ENCODE measurements at places on chromosomes 5 and 9.
A peak's percentile ranks its signal among the peaks of the same experiment; 100 is the strongest.

DNA sequence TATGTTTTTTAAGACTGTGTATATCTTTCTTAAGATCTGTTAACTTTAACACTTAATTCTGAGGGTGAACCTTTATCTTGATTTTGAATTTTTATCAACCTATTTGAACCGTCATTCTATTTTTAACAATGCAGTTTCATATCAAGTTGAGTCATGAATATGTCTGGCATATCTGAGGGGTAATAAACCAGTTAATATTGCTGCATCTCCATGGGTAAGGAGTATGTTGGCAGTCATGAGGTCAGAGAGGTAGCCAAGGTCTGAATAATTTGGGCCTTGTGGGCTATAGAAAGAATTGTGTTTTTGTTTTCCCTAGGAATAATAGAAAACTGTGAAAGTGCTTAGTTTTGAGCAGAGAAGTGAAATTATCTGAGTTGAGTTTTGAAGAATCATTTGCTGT, 419.0 kb downstream of the PLK2 start:
- DNase-seq = no peak

DNA sequence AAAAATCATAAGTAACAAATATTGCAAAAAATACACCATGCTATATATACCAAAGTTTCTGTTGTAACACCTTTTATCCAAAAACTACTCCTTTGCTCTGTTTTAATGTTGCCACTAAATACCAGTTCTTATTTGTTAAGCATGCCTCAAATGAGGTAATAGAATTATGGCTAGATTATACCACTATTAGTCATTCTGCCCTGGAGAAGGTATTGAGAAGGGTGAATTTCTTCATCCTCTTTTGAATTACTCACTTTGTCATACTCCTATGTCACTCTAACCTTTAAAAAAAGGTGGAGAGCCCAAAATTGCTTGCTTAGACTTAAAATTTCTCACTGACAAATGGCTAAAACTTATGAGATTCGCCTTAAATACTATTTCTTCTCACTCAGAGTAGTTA, 750.9 kb downstream of the MAT2B start:
- DNase-seq = no peak

GRCh38 chr5:14032918-14033317, 88.4 kb upstream of the DNAH5 start:
- no peak for DNase-seq

- no peak for DNase-seq
Measured at GRCh38 chr9:2639786-2640185, 18.2 kb downstream of the VLDLR start.

DNA sequence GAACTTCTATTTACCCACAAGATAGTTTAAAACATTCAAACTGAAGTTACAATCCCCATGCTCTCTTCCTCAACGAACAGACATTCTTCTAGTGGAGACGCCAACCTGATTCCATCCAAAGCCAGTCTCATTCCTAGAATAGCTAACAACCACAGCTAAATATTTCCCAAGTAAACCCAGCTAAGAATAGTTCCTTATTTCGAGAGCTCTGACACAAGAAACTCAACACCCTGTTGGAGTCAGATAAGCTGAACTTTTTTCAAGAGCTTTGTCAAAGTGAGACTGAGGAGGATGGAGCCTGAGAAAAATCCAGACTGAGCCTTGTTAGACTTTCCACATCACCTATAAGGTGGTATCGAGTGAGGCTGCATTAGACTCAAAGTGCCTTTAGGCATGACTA, 56.7 kb upstream of the RPS23 start:
- no peak for DNase-seq

- no peak for DNase-seq
Measured at GRCh38 chr5:181105391-181106025, 25.5 kb downstream of the OR2V1 start.

DNA sequence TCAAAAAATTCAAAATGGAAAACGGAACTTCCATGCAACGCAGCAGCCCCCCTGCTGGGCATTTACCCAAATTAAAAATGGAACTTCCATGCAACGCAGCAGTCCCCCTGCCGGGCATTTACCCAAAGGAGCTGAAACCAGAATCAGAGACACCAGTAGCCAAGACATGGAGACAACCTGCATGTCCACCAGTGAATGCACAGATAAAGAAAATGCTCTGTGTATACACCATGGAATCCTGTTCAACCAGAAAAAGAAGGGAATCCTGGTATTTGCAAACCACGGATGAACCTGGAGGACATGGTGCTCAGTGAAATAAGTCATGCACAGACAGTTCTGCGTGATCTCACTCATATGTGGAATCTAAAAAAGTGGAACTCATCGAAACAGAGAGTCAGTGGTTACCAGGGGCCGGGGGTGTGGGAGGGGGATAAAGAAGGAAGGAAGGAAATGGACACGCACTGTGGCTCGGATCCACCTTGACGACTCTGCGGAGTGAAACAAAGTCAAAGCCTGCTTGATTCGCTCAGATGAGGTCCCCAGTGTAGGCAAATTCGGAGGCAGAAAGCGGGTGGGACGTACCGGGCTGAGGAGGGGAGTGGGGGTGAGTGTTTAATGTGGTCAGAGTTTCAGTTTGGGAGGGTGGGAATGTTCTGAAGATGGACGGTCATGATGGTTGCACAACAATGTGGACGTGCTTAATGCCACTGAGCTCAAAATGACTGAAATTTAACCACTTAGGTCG, 40.2 kb upstream of the EXOC3 start:
- DNase-seq = peak; percentile 51

All from stimulated activated CD4-positive, alpha-beta T cell treated with anti-CD3 and anti-CD28 coated beads, Interleukin-15, amount 100 ng/mL, for 24 hours (primary cell).